ENCODE measurements at places on chromosomes 6 and 20.

DNA sequence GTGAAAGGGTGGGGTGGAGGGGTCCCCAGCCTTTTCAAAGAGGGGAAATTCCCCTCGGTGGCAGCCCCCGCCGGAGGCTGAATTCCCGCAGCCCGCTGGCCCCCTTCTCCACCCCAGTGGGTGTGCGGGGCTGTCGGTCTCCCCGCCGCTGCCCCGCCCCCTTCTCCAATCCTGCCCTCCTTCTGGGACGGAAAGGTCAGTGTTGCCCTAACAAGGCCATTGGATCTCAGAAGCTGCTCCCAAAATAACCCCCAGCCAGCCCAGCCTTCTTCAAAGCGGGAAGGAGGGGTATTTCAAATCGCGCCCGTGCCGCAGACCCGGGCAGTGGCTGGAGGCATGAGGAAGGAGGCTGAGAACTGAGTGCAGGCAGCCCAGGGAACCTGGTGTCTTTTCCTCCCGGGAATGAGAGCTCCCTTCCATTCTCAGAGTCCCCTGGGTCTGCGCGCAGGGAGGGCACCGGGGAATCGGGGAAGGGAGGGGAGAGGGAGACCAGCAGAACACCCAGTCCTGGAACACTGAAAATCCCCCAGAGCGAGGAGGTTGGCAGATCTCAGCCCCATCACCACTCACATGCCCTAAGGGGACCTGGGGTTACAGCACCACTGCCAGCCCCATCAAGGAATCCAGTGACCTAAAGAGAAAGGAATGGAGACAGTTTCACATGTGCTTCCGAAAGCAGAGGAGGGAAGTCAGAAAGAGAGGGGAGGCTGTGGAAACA is at the start of gene JPH2:
Gene JPH2 (minus strand): TSS at position 135 of the 718 bp plus-strand sequence. CDS start 483 bp downstream, outside the sequence.
- no peak for DNase-seq

- DNase-seq = no peak
Measured at GRCh38 chr6:116101302-116101718, 657 bp downstream of the NT5DC1 start.

GRCh38 chr6:113903666-113904330 is 46.7 kb downstream of the MARCKS start:
- no peak for DNase-seq

DNA sequence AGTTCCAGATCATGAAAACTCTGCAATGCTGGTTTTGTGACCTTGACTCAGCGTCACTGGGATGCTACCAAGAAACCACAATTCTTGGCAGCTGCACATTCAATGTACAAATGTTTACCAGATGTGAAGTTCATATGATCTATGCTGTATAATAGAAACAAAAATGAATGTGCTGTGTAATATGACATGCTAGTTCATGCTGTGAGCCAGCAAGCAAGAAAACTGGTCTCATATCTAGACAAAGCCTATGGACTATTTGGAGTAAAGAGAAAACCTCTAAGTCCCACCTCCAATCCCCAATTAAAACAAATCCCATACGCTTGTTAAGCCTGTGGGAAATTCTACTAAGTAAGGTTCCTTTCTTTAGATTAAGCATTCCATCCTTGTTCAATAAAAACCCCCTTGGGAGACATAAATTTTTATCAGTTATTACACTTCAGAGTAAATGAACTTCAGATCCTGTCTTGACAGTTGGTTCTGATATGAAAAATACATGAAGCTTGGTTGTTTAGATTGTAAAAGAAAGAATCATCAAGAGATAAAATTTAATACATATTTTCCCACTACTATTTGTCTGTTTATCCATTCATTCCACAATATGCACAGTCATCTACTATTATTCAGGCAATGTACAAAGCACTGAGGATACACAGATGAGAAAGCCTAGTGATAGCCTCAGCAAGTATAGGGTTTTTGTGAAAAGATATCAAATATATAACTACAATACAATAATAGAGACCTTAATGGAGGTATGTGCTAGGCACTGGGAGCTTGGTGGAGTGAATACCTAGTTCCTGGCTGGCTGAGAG is 20.1 kb downstream of the COL21A1 start:
- DNase-seq = no peak

GRCh38 chr6:106890447-106890846 is 84.1 kb downstream of the CD24 start:
- no peak for DNase-seq

GRCh38 chr6:144294016-144294415 is 8.9 kb downstream of the UTRN start:
- DNase-seq = no peak

GRCh38 chr6:24844061-24844460 is 45.3 kb upstream of the ARMH2 start:
- no peak for DNase-seq

GRCh38 chr20:37316116-37316774 is 26.8 kb downstream of the MANBAL start:
- peak; percentile 76 for DNase-seq

DNA sequence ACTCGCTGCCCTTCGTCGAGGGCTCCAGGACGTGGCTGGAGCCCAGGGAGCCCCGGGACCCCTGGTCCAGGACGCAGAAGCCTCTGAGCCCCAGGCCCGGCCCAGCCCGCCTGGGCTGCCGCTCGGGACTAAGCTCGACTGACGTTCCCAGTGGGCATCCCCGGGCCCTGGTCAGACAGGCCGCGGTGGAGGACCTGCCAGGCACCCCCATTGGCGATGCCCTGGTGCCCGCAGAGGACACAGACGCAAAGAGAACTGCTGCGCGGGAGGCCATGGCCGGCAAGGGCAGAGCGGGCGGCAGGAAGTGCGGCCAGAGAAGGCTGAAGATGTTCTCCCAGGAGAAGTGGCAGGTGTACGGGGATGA is 28.9 kb downstream of the ZNF831 start:
- no peak for DNase-seq

GRCh38 chr6:156925718-156926607 is 148.8 kb downstream of the ARID1B start:
- peak; percentile 44 for DNase-seq

GRCh38 chr20:50826121-50826520 is 31.3 kb downstream of the BCAS4 start:
- DNase-seq = no peak

- DNase-seq = no peak
Measured at GRCh38 chr6:170210026-170210390, 80.9 kb downstream of the DLL1 start.

DNA sequence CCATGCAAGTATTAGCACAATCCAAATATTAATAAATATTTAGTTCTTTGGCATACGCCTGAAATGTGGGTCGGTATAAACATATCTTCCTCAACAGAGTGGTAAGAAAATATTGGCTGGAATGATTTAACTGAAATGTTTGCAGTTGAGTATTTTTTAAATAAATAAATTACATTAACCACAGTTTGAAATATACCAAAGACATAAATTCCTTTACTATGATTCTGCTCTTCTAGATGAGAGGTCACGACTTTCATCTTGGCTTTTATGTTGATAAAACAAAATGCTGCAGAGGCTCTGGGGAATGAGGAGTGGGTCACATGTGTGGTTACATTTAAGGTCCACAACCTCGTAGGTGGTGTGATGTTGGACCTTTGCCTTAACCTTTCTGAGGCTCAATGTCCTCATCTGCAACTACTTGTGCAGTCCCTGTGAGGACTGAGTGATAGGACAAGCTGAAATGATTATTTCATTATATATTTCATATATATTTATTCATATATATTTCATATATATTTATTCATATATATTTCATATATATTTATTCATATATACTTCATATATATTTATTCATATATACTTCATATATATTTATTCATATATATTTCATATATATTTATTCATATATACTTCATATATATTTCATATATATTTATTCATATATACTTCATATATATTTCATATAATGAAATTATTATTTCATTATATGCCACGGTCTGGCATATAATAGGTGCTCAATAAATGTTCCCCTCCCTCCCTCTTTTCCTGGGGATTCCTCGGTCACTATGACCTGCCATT is 107.4 kb downstream of the SAMD5 start:
- DNase-seq = no peak

GRCh38 chr6:17957498-17957897 is 29.9 kb downstream of the KIF13A start:
- no peak for DNase-seq

DNA sequence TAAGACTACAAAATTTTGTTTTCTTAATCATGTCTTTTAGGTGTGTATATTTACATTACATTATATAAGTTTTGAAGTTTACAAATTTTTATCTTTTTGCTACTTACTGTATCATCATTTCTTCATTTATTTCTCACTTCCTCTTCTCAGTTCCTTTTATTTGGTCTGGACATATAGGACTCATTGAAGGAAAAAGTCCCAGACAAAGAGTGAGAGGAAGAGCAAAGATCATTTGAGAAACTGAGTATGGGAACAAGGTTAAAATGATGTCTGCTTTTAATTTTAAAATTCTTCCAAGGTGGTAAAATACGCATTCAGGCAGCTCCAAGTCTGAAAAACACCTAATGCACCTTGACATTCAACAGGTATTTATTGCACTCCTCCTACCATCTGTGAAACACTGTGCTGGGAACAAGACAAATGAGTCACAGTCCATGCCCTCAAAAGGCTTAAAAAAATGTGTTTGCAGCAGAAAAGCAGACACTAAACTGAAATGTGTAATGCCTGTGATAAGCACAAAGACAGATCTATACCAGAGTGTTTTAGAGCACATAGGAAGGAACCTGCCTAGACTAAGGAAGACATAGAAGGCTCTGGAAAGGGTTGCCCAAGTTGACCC is 63.2 kb downstream of the PKIB start:
- DNase-seq = no peak

- DNase-seq = peak; percentile 18
Measured at GRCh38 chr6:68087399-68088133, 547.5 kb upstream of the ADGRB3 start.

DNA sequence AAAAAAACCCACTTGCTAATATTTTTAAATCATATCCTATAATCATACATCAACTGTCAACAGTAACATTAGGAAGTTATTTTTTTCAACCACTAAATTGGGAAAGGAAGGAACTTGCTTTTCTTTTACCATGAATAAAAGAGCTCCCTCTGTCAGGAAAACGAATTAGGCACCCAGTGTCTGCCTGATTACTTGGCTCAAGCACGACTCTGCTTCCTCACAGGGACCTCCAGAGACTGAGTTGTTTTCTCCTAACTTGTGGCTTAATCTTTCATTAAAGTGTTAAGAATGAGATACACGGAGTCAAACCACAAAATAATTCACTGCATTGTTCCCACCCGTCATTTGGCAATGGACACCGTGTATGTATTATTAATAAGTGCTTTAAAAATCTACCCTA is 1405.1 kb upstream of the EYS start:
- no peak for DNase-seq

DNA sequence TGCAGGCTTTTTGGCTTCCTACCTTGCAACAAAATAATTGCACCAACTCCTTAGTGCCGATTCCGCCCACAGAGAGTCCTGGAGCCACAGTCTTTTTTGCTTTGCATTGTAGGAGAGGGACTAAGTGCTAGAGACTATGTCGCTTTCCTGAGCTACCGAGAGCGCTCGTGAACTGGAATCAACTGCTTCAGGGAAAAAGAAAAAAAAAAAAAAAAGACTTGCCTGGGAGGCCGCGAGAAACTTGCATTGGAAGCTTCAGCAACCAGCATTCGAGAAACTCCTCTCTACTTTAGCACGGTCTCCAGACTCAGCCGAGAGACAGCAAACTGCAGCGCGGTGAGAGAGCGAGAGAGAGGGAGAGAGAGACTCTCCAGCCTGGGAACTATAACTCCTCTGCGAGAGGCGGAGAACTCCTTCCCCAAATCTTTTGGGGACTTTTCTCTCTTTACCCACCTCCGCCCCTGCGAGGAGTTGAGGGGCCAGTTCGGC is 420 bp downstream of the SOX4 start:
- DNase-seq = no peak

- DNase-seq = no peak
Measured at GRCh38 chr20:54086507-54087039, 16.2 kb upstream of the BCAS1 start.

GRCh38 chr20:60024801-60025200 is 66.6 kb downstream of the CDH26 start:
- no peak for DNase-seq

DNA sequence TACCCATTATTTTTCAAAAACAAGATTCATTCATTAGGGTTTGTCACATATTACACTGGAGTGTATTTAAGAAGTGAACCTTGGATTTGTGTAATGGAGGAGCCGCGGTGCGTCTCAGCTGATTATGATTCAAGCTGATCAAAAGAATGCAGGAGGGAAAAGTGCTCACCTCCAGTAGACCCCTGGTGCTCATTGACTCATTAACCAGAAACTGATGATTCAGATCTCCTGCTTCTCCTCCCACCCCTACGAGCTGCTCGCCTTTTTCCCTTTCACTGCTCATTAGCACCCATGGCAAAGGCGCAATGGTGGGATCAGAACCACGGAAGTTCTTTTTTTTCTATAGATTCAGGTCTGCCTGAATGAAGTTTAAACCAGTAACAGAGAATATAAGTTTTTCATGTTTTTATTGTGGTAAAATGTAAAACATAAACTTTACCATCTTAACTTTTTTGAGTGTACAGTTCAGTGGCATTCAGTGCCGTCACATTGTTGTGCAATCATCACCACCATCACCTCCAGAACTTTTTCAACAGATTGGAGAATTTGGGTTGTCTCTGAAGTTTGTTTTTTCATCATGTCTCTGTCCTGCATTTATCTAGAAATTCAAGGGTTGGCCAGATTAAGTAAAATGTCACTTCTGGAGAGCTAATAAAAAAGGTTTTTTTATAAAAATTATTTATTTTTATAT is 101.6 kb downstream of the LINC00237 start:
- DNase-seq = no peak

GRCh38 chr20:34475979-34476736 is 40.1 kb upstream of the DYNLRB1 start:
- peak; percentile 52 for DNase-seq

GRCh38 chr20:18138266-18138582 is 561 bp downstream of the KAT14 start:
- no peak for DNase-seq
